ENCODE measurements at places on chromosomes 2 and 18. TPM values are rescaled to one million over a fixed set of nuclear protein-coding genes. Genes with fewer than 3 reads are reported as not detected.

NYAP2 gene
- polyA plus RNA-seq: 0.06 TPM

ALLC gene
- polyA plus RNA-seq: not detected

TMEM200C gene
- polyA plus RNA-seq: 2.7 TPM

GREB1L gene
- polyA plus RNA-seq: 0.86 TPM

LCT gene
- polyA plus RNA-seq: 0.15 TPM

CYP27A1 gene
- polyA plus RNA-seq: 29.9 TPM

DLX1 gene
- polyA plus RNA-seq: 0.09 TPM

CYP26B1 gene
- polyA plus RNA-seq: 5.0 TPM

DNA sequence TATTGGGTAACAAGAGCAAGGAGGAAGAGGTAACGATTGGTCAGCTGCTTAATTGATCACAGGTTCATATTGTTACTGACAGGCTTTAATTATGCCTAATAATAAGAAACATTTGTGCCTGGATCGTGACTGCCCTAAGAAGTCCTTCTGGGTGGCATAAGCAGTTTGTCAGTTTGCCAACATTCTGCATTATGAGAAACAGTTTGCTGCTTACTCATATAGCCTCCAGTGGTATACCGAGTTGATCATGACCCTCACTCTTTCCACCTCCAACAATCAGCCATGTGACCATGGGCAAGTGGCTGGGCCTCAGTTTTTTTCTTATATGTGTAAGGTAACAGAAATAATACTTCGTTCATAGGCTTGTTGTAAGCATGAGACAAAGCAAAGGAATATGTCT lies 96.6 kb upstream of the CABLES1 start:
- H3K36me3 ChIP-seq: no peaks in the 10 kb centered on the region
- no peak overlapping the region for H3K4me3 ChIP-seq
- H3K4me1 ChIP-seq: no peaks in the 10 kb centered on the region
- DNase-seq: no peak
- no peak overlapping the region for H3K27ac ChIP-seq

DNA sequence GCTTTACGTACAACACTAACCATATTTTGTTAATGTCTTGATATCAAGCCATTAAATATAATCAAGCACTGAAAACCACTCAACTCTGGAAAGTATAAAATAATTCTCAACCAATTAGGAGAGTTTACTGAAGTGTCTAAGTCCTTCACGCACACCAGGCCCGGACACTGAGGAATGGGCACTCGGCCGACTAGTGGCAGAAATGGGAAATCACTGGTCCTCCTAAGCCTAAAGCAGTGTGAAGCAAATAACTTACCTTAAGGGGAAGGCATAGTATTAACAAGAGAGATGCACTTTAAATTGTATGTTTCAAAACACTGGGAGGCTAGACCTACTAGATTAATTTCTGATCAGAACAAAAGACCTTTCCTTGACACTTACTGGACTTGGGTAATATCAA lies 45.7 kb downstream of the FAM210A start:
- no peak overlapping the region for H3K4me3 ChIP-seq
- H3K4me1 ChIP-seq: no peaks in the 10 kb centered on the region
- no peaks in the 10 kb centered on the region for H3K27me3 ChIP-seq
- no peak overlapping the region for H3K27ac ChIP-seq
- no peak for DNase-seq

GRCh38 chr2:134217351-134217750 lies 36.5 kb upstream of the MGAT5 start:
- H3K36me3 ChIP-seq: no peaks in the 10 kb centered on the region
- H3K4me1 ChIP-seq: no peaks in the 10 kb centered on the region
- H3K27me3 ChIP-seq: no peaks in the 10 kb centered on the region

GRCh38 chr2:214715025-214715424 lies 94.5 kb downstream of the BARD1 start:
- H3K27ac ChIP-seq: no peak overlapping the region
- DNase-seq: no peak
- H3K4me3 ChIP-seq: no peak overlapping the region
- H3K36me3 ChIP-seq: peaks cover 9% of the 10 kb centered on the region
- no peaks in the 10 kb centered on the region for H3K27me3 ChIP-seq
- H3K4me1 ChIP-seq: no peaks in the 10 kb centered on the region

DNA sequence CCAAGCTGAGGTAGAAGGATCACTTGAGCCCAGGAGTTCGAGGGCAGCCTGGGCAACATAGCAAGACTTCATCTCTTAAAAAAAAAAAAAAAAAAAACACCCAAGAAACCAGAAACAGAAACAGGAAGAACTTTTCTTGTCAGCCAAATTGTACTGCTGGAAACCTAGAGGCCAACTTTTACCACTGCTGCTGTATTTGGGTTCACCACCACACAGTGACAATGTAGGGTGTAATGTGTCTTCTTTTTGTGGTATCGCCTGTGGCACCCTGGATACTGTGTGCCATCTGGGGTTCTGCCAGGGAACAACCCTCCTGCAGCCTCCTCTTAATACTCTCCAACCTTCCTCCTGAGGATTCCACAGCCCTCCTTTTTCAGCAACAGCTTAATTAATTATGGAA lies 72.6 kb downstream of the STK39 start:
- H3K4me1 ChIP-seq: no peaks in the 10 kb centered on the region
- no peak overlapping the region for H3K27ac ChIP-seq
- H3K4me3 ChIP-seq: no peak overlapping the region
- no peaks in the 10 kb centered on the region for H3K27me3 ChIP-seq

DNA sequence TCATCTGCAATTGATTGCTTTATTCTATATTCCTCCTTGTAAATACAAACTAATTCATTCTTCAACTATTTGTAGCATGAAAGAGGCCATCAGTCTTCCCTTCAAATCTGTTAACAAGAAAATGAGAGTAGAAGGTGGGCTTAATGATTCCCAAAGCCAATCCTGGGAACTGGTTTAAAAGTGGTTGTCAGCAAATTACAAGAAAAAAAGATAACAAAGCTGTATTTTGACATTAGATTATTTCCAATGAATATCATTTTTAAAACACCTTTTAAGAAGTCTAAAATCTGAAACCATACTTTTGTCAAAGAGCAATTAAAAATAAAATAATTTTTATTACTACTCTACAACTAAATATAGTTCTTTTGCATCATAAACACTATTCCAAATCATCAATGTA lies 139.2 kb downstream of the DYM start:
- no peak overlapping the region for H3K4me3 ChIP-seq
- no peak for DNase-seq
- H3K4me1 ChIP-seq: no peaks in the 10 kb centered on the region
- H3K27me3 ChIP-seq: no peaks in the 10 kb centered on the region
- no peak overlapping the region for H3K27ac ChIP-seq
- H3K36me3 ChIP-seq: no peaks in the 10 kb centered on the region

DNA sequence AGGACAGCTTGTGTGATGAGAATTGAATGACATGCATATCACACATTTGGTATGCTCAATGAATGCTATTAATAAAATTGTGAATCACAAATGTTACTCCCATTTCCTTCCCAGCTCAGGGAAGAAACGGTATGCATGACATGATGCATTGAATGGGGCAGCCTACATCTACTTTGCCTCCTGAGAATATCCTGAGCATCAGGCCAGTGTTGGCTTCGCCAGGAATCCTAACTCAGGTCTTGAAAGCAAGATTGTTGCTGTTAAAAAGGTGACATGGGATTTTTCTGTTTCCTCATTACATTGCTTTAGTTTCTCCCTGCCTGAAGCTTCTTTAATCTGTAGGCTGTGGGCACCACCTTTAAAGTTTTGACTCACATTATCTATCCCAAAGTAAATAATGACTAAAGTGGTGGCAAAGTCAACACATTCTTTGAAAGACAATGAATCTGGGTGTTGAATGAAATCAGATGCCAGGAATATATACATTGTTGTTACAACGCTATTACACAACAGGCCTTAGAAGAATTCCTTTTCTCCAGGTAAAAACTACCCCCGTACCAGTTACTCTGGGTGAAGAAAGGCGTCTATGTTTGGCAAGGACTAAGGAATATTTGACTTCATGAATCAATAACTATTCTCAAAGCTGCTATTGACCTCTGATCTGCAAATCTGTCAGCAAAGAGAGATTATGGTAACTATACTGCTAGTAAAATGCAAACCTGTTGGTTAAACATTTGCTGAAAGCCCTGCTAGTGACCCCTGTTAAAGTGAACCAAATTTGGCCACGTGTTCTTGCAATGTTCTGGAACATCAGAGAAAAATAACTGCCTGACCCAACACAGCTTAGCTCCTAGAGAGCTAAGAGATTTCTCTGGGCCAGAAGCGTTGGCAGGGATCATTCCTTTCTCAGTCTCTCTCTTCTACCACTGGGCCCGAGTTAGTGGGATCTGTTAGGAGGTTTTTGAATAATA lies 30.5 kb upstream of the NEDD4L start:
- no peaks in the 10 kb centered on the region for H3K27me3 ChIP-seq
- no peak overlapping the region for H3K27ac ChIP-seq
- H3K36me3 ChIP-seq: no peaks in the 10 kb centered on the region
- DNase-seq: no peak
- no peak overlapping the region for H3K4me3 ChIP-seq

- no peak overlapping the region for H3K27ac ChIP-seq
- H3K27me3 ChIP-seq: no peaks in the 10 kb centered on the region
- peaks cover 5% of the 10 kb centered on the region for H3K4me1 ChIP-seq
- DNase-seq: no peak
Measured at GRCh38 chr2:126888046-126888445, 10.6 kb upstream of the TEX51 start.

DNA sequence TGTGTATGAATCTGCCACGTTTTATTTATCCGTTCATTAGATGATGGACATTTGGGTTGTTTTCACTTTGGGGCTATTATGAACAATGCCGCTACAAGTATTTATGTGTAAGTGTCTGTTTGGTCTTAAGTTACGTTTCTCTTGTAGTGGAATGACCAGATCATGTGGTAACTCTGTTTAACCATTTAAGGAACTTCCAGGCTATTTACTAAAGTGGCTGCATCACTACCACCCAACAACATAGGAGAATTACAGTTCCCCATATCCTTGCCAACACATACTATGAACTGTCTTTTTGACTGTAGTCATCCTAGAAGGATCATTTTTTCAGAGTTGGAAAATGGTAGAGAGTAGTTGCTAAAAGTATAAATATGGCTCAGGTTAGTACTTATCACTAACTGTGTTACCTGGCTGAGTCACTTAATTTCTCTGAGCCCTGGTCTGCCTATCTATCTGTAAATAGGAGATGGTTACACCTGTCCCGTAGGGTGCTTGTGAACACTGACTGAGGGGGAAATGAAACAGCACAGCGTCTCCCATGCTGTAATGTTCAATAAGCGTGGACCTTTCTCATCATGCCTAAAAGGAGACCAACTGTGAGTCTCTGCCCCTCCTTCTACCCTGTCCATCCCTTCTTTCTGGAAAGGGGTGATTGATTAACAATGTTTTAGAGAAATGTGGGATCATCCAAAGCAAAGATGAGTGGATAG lies 103.1 kb downstream of the SH3RF3 start:
- H3K27me3 ChIP-seq: no peaks in the 10 kb centered on the region
- no peak for DNase-seq
- H3K4me1 ChIP-seq: peaks cover 3% of the 10 kb centered on the region
- no peak overlapping the region for H3K4me3 ChIP-seq
- no peaks in the 10 kb centered on the region for H3K36me3 ChIP-seq

DNA sequence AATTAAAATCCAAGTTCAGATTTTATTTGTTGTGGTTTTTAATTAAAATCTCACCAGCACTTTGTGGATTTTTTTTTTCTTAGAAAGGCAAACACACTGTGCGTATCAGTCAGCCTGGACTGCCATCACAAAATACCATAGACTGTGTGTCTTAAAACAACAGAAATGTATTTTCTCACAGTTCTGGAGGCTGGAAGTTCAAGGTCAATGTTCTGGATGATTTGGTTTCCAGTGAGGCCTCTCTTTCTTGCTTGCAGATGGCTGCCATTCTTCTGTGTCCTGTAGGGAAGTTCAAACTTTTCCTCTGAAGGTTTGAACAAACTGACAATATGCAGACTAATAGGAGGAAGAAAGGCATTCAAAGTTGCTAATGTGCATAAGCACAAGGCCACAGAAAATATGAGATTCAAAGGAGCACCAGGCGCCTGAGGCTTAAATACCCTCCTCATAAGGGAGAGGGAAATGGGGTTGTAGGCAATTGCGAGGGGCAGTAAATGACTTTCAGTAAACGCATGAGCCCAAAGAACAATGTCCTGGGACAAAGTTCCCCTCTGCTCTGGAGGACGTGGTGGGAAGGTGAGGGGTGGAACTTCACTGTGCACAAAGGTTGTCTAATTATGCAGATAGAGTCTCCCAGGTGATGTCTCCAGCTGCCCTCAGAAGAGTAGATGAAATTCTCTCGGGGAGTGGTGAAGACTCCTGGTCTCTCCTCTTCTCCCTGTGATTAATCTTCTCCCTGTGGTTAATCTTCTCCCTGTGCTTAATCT lies 26.5 kb upstream of the KCNF1 start:
- H3K27ac ChIP-seq: no peak overlapping the region
- no peak overlapping the region for H3K4me3 ChIP-seq
- H3K27me3 ChIP-seq: peaks cover 20% of the 10 kb centered on the region
- DNase-seq: no peak

GRCh38 chr18:74184875-74185274 lies 36.6 kb downstream of the TIMM21 start:
- no peaks in the 10 kb centered on the region for H3K36me3 ChIP-seq
- H3K4me1 ChIP-seq: no peaks in the 10 kb centered on the region
- H3K27ac ChIP-seq: no peak overlapping the region

DNA sequence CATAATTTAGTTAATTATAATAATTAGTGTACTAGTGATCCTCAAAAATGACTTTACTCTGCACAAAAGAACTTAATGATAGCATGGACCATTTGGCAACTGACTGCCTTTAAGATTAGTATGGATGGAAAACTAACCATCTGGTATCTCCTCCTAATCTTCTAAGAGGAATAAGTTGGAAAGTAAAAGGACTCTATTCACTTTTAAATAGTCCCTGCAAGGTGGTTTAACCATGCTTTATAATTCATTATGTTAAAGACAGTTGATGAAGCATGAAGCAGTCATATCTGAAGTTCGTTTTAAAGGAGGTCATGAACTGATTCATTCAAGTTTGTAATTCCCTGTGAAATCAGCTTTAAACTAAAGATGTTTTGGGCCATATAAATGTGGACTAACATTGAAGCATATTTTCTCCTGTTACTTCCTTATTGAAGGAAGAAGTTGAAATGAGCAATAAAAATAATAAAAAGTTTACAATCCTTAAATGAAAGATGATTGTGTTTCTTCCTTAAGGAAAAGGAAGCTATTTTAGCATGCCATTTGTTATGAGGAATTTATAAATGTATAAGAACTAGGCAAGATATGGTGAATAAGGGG lies 446.0 kb downstream of the XIRP2 start:
- H3K4me1 ChIP-seq: no peaks in the 10 kb centered on the region
- DNase-seq: no peak
- no peaks in the 10 kb centered on the region for H3K27me3 ChIP-seq
- no peak overlapping the region for H3K4me3 ChIP-seq
- no peaks in the 10 kb centered on the region for H3K36me3 ChIP-seq
- no peak overlapping the region for H3K27ac ChIP-seq

DNA sequence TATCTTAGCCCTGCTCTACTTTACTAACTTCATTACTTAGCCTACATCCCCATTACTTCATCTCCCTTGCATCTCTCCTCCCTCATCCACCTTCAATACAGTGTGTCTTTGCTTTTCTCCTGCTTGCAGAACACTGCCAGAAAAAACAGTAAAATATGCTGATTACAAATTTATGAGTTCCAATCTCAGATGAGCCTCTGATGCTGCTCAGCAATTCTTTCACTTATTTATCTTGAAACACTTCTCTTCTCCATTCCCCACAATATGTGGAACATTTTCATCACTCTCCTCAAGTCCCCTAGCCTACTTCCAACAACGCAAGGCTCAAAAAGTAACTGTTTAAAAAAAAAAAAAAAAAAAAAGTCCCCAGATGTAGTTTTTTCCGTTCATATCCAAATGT lies 7.1 kb downstream of the VPS54 start:
- no peak overlapping the region for H3K4me3 ChIP-seq
- H3K4me1 ChIP-seq: peaks cover 39% of the 10 kb centered on the region
- H3K27me3 ChIP-seq: no peaks in the 10 kb centered on the region
- no peaks in the 10 kb centered on the region for H3K36me3 ChIP-seq
- no peak for DNase-seq
- H3K27ac ChIP-seq: no peak overlapping the region
